Stimulated activated CD8-positive, alpha-beta memory T cell treated with anti-CD3 and anti-CD28 coated beads, Interleukin-15, amount 100 ng/mL, for 4 hours (primary cell): ENCODE measurements at places on chromosomes 7 and 10.

GRCh38 chr10:34730726-34731125 lies 84.4 kb downstream of the PARD3 start:
- DNase-seq, result no peak

GRCh38 chr10:117617086-117617485 lies 74.5 kb downstream of the EMX2 start:
- DNase-seq, result no peak

DNA sequence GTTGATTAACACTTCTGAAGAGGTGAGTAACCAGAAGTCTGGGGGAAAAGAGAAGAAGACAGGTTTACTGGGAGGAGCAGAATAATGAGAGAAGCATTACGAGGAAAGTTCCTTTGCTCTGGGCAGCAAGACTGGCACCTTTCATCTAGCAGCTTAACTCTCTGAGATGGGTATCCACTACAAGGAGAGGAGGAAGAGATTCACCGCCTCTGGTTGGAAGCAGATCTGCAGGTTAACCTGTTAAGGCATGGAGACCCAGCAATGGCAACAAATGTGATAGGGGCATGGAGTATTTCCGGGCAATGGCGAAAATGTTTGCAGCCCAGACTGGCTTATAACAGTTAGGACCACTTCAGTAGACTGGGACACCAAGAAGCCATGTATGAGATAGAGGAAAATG lies 162.2 kb downstream of the TFEC start:
- no peak for DNase-seq

GRCh38 chr7:108226816-108227299 lies 96.7 kb upstream of the LAMB4 start:
- no peak for DNase-seq

GRCh38 chr10:101273330-101273729 lies 44.1 kb upstream of the LBX1 start:
- DNase-seq, result no peak

- DNase-seq, result no peak
Observed at GRCh38 chr7:47576031-47576865, 5.7 kb downstream of the TNS3 start.

DNA sequence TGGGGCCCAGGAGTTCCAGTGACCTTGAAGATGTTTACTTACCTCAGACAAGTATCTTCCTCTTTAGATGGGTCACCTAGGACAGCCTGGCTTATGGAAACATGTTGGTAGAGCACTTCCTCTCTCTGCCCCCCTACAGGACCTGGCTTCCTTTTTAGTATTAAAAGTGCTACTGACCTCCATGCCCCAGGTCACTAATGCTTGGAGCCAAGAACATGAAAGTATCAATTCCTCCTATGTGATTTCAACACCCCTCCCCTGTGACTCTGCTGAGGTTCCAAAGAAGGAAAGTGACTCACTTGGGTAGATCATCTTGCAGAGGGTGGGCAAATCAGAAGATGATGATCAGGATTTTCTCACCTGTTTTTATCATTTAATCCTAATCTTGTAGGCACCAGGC lies 125.3 kb upstream of the CCDC6 start:
- DNase-seq, result no peak

- no peak for DNase-seq
Observed at GRCh38 chr10:100146875-100147650, 38.8 kb downstream of the ERLIN1 start.

GRCh38 chr7:44541-44896 lies 147.9 kb upstream of the FAM20C start:
- DNase-seq, result no peak

DNA sequence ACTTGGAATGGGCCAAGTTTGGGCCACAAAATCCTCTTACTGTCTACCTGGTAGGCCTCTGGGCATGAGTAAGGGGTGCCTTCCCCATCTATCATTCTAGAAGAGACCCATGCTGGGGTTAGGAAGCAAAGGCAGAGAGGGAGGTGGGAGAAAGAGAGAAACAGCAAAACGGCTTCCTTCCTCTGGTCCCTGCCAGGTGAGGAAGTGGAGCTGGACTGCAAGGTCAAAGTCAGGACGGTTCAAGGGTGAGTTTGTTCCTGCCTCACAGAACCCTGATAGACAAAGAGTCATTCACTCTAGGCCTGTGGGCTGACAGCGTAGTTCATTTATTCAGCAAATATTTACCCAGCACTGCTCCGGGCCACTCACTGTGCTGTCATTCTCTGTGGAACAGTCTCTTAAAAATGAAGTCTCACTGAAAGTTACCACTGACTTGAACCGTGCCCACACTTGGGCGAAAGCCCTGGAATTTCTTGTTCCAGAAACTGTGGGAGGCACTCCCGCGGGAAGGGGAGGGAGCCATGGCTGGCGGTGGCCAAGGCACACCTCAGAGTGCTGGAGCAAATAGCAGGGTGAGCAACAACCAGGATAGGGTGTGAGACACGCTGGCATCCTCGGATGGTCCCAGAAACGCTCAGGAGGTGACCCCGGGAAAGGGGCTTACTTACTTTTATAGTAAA lies 26.2 kb upstream of the ECHDC3 start:
- DNase-seq, result no peak

- DNase-seq, result no peak
Observed at GRCh38 chr7:17380736-17381662, 82.5 kb downstream of the AHR start.

- DNase-seq, result peak; percentile 27
Observed at GRCh38 chr10:79047875-79048638, 20.7 kb upstream of the ZMIZ1 start.

GRCh38 chr7:142910481-142910880 lies 23.1 kb downstream of the TRPV5 start:
- no peak for DNase-seq

DNA sequence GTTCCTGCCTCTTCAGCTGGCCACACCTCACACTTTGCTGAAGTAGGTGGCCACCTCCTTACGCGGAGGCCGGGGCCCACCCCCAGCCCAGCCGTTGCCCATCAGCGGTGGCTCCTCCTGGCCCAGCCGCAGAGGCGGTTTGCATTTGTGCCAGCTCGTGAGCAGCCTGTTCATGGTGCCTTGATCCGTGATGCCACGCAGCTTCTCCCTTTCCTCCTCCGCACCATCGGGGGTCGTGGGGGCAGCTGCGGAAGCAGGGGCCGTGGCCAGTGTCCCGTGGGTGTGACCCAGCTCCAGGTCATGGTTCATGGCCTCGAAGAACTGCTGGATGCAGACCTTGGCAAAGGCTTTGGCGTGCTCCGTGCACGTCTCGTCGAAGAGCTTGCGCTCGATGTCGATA lies 3.1 kb upstream of the CALHM2 start:
- DNase-seq, result no peak

- no peak for DNase-seq
Observed at GRCh38 chr7:140316165-140316661, 82.1 kb downstream of the SLC37A3 start.

- no peak for DNase-seq
Observed at GRCh38 chr7:12570168-12570533, 369 bp upstream of the SCIN start.

DNA sequence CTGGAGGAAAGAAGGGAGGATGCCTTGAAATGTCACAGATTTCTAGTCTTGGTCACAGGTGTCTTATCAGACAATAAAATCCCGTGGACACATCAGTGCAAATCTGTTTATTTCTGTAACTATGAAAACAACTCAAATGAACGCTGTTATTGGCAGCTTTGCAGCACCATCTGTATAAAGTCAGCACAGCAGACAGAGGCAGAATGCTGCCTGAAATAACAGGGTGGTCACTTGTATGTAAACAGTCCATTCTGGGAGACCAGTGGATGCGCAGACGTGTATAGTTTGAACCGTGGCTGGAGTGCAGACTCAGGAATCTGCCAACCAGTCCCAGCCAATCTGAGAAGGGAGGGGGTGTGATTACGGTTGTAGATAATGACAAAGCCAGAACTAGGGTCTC lies 54.8 kb downstream of the SEC23IP start:
- DNase-seq, result no peak

DNA sequence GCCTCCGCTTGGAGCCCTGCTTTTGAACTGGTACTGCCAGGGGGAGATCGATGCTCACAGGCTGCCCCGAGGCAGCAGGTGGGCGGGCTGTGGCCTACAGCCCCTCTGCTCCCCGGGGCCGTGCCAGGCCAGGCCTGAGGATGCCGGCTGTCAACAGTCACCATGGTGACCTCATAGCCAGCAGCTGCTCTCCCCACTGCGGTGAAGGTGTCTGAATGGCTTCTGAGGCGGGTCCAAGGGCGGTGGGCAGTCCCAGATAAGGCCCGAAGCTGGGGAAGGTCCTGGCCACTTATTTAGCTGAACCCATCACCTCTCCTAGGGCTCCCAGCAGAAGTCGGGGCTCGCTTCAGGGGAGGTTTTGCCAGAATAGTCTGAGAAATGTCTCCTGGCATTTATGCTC lies 179.3 kb downstream of the ARHGAP12 start:
- no peak for DNase-seq

- no peak for DNase-seq
Observed at GRCh38 chr7:117312593-117313580, 10.0 kb downstream of the WNT2 start.

DNA sequence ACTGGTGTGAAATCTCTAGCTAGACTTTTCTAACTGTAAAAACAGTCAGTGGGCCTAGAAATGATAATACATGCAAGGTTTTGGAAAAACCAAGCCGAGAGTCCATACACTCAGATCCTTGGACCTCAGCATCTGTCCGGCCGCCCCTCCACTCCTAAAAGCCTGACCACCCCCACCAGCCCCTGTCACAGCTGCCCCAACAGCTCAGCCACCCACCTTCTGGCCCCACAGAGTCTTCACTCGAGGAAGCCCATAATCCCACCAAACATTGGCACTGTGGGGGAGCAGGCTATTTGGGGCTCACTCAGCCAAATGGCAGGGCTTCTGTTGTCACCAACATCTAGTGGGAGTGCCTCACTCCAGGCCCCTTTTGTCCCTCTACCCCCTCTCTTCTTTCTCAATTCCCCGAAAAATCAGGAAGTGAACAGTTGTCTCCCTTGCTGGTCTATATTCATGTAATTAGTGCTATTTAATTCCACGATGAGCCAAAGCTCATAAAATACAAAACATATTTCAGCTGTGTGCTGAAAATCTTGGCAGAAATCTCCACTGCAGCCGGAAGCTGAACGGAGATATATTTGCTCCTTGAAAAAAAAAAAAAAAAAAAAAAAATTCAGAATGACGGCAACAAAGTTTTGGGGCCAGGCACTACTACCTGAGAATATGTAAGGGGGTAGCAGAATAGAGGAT lies 55.5 kb downstream of the PLXNA4 start:
- DNase-seq, result no peak

- DNase-seq, result no peak
Observed at GRCh38 chr7:148909568-148909967, 25.5 kb upstream of the EZH2 start.

DNA sequence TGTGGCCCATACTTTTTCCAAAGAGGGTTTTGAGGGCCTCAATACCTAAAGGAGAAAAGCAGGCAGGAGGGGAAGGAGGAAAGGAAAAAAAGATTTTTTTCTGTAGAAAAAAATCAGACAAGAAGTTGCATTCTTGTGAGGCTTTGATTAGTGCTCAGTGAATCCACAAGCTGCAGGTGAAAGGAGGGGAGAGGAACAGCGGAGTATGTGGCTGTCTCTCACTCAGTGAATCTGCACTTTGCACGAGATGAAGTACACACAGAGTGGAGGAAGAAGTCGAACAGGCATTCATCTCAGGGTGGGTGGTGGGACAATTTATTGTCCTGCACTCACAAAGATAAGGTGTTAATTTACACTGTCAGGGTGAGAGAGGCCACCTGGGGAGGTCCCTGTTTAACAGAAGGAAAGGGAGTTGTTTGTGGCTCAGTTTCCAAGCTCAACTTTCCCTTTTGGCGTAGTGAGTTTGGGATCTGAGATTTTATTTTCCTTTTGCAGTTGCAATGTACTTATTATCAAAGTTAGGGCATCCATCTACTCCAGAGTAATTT lies 49.0 kb upstream of the VIPR2 start:
- DNase-seq, result no peak

- DNase-seq, result no peak
Observed at GRCh38 chr7:33698692-33699128, 206.6 kb upstream of the BMPER start.

- no peak for DNase-seq
Observed at GRCh38 chr7:4136036-4136435, 546.1 kb upstream of the FOXK1 start.

- no peak for DNase-seq
Observed at GRCh38 chr7:34061149-34061548, 155.8 kb downstream of the BMPER start.

DNA sequence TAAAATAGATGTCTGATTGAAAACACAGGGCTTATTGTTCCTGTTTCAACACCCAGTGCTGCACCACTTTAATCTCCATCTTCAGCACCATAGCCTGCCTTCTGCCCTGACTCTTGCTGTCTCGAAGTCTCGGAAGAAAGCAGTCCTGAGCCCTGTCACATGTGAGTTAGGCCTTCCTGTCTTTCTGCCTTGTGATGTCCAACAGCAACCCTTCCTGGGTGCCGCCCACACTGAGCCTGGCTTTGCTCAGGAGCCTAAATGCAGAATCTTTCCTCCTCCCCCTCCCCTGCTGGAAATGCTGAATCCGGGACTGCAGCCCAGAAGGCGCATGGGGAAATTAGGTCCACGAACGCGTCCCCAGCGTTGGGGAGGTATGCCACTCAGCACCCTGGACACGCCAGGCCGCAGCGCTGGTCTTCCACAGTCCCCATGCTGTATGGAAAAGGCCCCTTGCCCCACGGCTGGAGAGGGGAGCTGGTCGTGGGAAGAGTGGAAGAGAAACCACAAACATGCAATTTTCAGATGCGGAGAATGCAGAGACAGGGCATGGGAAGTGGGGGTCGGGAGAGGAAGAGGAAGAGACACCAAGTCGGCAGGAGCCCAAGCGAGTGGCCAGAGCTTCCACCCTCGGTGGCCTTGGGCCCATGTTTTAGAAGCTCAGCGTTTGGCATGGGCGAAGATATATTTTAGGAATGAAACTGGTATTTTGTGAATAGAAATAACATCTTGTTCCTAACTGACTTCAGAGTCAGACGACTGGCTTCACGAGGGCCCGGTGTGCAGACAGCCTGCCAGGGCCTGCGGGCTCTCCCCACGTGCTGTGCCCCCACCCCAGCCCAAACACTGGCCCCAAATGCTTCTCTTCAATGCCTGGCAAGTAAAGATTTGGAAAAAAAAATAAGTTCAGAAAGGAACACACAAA lies 656.1 kb upstream of the FOXK1 start:
- DNase-seq, result no peak

DNA sequence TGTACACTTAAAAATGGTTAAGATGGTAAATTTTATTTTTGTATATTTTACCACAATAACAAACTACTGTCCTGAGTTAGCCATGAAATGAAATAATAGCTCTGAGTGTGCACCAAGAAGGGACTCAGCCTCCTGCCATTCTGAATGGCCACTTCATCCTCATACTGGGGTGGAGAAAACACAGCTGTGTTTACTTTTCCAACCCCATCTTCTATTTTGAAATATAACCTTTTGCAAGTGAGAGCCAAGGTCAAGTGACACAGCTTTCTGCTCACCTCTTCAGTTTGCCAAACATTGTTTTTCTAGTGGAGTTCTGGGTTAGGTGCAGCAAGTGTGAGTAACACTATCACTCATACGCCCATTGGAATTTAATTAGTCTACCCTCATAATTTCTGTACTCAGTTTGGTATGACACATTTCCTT lies 107.4 kb upstream of the GLCCI1 start:
- DNase-seq, result no peak

GRCh38 chr10:49356944-49357343 lies 38.9 kb downstream of the DRGX start:
- DNase-seq, result no peak
